ENCODE measurements at places on chromosomes 2 and 18. TPM values are rescaled to one million over a fixed set of nuclear protein-coding genes. Genes with fewer than 3 reads are reported as not detected.

Gene RUFY4
- total RNA-seq = not detected

DNA sequence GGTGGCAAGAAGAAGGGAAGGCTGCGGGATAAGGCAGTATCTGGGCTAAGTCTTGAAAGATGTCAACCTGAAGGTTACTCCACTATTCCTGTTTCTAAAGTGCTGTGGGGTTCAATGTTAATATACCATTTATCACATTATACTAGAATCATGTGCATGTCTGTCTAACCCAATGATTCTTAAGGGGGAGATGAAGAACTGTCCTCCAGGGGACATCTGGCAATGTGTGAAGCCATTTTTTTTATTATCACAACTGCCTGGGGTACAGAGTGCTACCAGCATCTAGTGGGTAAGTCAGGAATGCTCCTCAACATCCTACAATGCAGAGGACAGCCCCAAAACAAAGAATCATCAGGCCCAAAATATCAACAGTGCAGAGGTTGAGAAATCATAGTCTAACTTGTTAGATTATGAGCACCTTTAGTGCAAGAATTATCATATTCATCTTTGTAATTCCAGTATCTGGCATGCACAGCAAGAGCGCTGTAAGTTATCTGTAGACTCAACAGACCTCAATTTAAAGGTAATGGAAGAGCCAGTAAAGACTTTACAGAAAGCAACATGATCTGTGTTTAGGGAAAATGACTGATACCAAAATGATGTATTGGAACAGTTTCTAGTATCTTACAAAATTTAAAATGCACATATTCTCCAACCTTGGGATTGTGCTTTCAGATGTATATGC lies 26.3 kb downstream of the SP3 start:
- no peaks in the 10 kb centered on the region for H3K36me3 ChIP-seq
- H3K27me3 ChIP-seq = no peaks in the 10 kb centered on the region
- H3K27ac ChIP-seq = no peak overlapping the region
- H3K4me1 ChIP-seq = peaks cover 96% of the 10 kb centered on the region
- H3K4me3 ChIP-seq = no peak overlapping the region
- no peak for DNase-seq

DNA sequence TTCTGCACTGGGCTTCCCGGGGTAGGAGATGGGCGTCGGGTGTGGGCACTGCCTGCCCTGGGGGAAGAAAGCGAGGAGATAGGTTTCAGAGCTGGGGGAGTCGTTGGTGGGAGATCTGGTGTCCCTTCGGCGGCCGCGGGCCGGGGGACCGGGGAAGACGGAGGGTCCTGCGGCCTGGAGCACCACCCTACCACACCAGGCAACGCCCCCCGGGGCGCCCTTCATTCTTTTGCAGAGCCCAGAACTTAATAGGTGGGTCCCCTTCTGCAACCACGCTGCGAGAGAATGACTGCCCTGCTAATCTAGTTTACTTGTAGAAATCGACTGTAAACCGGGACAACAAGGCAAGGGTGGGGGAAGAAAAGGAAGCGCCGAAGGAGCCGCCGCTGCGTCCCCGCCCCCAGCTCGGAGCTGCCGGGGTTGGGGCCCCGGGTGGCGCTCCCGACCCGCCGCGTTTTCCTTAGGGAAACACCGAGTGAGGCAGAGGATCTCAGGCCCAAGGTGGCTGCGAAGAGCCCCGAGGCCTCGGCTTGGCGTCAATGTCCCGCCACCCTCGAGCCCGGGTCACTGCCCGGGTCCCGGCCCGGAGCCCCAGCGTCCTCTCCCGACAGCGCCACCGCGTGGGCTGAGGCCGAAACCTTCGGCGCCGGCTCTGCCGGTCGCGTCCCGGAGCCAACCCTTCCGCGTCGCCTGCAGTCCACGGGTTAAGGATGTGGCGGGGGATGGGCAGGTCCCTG lies 5.4 kb upstream of the SATB2 start:
- peaks cover 91% of the 10 kb centered on the region for H3K27me3 ChIP-seq
- H3K4me3 ChIP-seq = peak overlapping the region; percentile 47
- no peak overlapping the region for H3K27ac ChIP-seq
- H3K36me3 ChIP-seq = no peaks in the 10 kb centered on the region
- DNase-seq = no peak
- peaks cover 25% of the 10 kb centered on the region for H3K4me1 ChIP-seq

DNA sequence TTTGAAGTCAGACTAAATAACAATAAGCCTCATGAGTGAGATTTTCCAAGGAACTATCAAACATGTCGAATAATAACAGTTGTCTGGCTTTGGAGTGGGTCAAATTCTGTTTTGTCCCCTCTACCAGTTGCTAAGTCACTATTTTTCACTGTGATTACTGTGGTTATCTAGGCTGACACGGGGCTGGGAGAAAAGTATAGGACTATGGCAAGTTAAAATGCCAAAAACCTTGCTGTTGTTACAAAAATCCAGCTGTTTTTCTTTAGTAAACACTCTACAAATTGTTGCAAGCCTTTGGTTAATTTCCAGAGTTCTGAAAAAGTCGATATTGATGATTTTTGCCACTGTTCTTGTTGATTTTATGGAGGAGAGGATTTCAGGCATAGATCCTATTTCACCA lies 1.5 kb downstream of the CFAP210 start:
- no peak for DNase-seq
- H3K27me3 ChIP-seq = no peaks in the 10 kb centered on the region
- no peak overlapping the region for H3K27ac ChIP-seq
- no peak overlapping the region for H3K4me3 ChIP-seq

DNA sequence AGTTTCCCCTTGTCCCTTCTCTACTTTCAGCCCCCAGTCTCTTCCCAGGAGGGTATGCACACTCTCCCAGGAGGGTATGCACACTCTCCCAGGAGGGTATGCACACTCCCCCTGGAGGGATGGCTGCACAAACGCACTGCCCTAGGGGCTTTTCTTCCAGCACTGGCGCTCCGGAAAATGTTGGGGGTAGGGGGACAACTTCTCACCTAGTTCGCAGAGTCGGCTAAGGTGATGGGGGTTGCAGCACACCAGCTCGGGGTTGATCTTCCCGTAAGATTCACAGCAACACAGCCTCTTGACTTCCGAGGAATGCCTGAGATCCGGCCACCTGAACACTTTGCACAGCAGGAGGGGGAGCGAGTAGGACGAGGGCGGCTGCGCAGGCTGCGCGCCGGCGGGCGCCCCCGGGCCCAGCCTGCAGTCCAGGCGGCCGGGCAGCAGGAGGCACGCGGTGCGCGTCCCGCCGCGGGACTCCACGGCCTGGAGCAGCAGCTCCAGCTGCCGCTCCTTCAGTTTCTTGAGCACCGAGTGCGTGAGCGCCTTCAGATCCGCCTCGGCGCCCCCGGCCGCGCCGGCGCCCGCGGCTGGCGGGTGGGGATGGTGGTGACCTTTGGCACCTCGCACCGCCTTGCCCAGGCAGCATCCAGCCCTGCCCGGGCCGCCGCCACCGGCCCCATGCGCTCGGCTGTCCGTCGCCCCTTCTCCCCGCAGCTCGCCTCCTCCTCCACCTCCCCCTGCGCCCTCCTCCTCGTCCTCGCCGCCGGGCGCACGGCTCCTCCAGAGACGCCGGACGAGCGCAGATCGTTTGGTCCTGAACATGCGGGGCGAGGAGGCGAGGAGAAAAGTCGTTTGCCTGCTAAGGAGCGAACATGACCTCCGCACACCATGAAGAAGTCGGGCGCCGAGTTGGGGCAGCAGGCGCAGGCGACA lies 894 bp downstream of the SMAD7 start:
- no peaks in the 10 kb centered on the region for H3K36me3 ChIP-seq
- H3K4me1 ChIP-seq = peaks cover 82% of the 10 kb centered on the region
- peak overlapping the region; percentile 74 for H3K4me3 ChIP-seq
- no peaks in the 10 kb centered on the region for H3K27me3 ChIP-seq
- no peak for DNase-seq
- H3K27ac ChIP-seq = peak overlapping the region; percentile 100

GRCh38 chr2:8090748-8091700 lies 590.8 kb upstream of the ID2 start:
- DNase-seq = peak; percentile 18
- H3K36me3 ChIP-seq = no peaks in the 10 kb centered on the region
- no peaks in the 10 kb centered on the region for H3K27me3 ChIP-seq
- peaks cover 6% of the 10 kb centered on the region for H3K4me1 ChIP-seq
- no peak overlapping the region for H3K4me3 ChIP-seq
- H3K27ac ChIP-seq = peak overlapping the region; percentile 29

GRCh38 chr2:151766437-151767153 lies 32.3 kb upstream of the NEB start:
- no peak overlapping the region for H3K27ac ChIP-seq
- no peaks in the 10 kb centered on the region for H3K4me1 ChIP-seq
- H3K4me3 ChIP-seq = no peak overlapping the region
- no peaks in the 10 kb centered on the region for H3K27me3 ChIP-seq
- no peaks in the 10 kb centered on the region for H3K36me3 ChIP-seq

- H3K27me3 ChIP-seq = no peaks in the 10 kb centered on the region
- no peak overlapping the region for H3K4me3 ChIP-seq
- no peak for DNase-seq
- H3K27ac ChIP-seq = no peak overlapping the region
These were observed 30.3 kb upstream of the KLF11 start for GRCh38 chr2:10012963-10013461.

DNA sequence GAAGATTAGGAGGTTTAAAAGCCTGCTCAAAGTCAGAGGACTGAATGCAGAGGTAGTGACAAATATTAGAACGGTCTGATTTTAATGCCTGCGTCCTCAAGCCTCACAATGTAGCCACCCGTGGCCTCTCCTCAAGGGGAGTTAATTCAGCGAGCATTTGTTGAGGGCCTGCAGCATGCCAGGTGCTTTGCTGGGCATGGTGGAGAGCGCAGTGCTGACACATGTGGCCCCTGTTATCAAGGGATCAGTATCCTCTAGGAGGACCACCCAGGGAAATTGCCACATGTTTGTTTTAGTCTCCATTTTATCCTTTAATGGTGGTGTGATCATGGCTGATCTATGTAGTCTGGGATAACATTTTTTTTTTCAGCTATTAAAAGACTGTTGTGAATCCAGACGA lies 19.2 kb downstream of the PMAIP1 start:
- peaks cover 40% of the 10 kb centered on the region for H3K4me1 ChIP-seq
- no peak for DNase-seq
- H3K36me3 ChIP-seq = no peaks in the 10 kb centered on the region
- peak overlapping the region; percentile 75 for H3K27ac ChIP-seq
- no peak overlapping the region for H3K4me3 ChIP-seq

DNA sequence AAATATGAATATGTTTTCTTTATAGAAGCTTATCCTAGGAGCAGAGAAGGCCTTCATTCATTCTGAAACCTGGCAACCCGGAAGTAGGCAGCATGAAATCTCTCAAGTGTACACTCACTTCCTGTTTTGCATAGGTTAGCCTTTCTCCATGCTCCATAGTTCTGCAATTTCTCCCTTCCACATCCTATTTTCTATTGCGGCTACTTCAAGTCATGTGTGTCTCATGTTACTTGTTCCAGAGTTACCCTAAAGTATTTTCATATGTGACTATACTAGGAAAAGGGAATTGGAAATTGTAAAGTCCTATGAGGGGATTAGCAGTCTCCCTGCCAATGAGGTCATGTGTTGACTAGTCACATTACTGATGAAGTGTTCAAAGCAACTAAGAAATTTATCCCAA lies 320.6 kb downstream of the NCKAP5 start:
- DNase-seq = no peak
- no peaks in the 10 kb centered on the region for H3K36me3 ChIP-seq

GRCh38 chr2:241003369-241003768 lies 5.0 kb downstream of the SNED1 start:
- no peak for DNase-seq
- no peaks in the 10 kb centered on the region for H3K4me1 ChIP-seq
- H3K27ac ChIP-seq = no peak overlapping the region
- no peaks in the 10 kb centered on the region for H3K36me3 ChIP-seq
- no peaks in the 10 kb centered on the region for H3K27me3 ChIP-seq
- H3K4me3 ChIP-seq = no peak overlapping the region

DNA sequence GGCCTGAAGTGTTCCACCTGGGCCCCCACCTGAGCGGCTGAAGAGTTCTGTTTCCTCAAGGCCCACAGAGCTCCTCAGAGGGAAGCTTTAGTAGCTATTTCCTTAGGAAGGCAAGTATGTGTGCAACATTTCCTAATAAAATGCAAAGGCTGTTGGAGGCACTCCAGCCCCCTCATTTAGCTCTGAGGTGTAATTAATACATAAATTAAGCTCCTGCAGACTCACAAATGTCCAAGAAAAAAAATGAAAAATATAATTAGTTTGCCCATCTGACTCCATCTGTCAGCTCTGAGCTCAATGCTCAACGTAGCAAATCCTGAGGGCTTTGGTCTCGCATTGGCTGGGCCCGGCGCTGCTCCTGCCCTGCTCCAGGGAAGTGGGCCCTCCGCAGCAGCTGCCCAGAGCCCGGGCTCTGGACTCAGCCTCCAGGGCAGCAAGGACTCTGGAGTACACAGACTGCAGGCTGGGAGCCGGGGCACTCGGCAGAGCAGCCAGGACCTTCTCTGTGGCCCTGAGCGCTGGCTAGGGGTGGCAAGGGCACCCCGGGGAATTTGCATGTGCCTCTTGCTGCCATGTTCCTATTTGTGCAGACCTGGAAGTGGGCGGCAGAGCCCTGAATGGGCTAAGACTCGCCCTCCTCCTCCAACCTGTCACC lies 23.4 kb upstream of the C1QL2 start:
- no peaks in the 10 kb centered on the region for H3K36me3 ChIP-seq
- no peaks in the 10 kb centered on the region for H3K27me3 ChIP-seq
- DNase-seq = no peak
- H3K4me3 ChIP-seq = no peak overlapping the region

GRCh38 chr2:126344493-126344892 lies 311.5 kb upstream of the GYPC start:
- H3K27ac ChIP-seq = no peak overlapping the region
- H3K27me3 ChIP-seq = no peaks in the 10 kb centered on the region
- DNase-seq = no peak
- no peak overlapping the region for H3K4me3 ChIP-seq
- H3K4me1 ChIP-seq = no peaks in the 10 kb centered on the region
- no peaks in the 10 kb centered on the region for H3K36me3 ChIP-seq

GRCh38 chr2:130160131-130160530 lies 15.2 kb upstream of the CCDC74B start:
- no peak overlapping the region for H3K4me3 ChIP-seq
- no peaks in the 10 kb centered on the region for H3K4me1 ChIP-seq
- peaks cover 20% of the 10 kb centered on the region for H3K36me3 ChIP-seq
- no peak overlapping the region for H3K27ac ChIP-seq
- no peak for DNase-seq

GRCh38 chr2:100718065-100718629 lies 101.8 kb upstream of the NPAS2 start:
- no peaks in the 10 kb centered on the region for H3K27me3 ChIP-seq
- DNase-seq = no peak
- no peaks in the 10 kb centered on the region for H3K4me1 ChIP-seq
- no peaks in the 10 kb centered on the region for H3K36me3 ChIP-seq
- no peak overlapping the region for H3K27ac ChIP-seq
- no peak overlapping the region for H3K4me3 ChIP-seq
